ENCODE measurements at places on chromosomes 1 and 21. TPM values are rescaled to one million over a fixed set of nuclear protein-coding genes. Genes with fewer than 3 reads are reported as not detected.

The FBXO42 gene
- total RNA-seq: 10.1 TPM

The IFNGR2 gene
- 62.1 TPM for total RNA-seq

The FAM72A gene
- 3.9 TPM for total RNA-seq

The IFI44 gene
- 14.0 TPM for total RNA-seq

The TMEM51 gene
- total RNA-seq: 13.4 TPM

The FCRL4 gene
- total RNA-seq: not detected

The S100A14 gene
- total RNA-seq: 0.51 TPM

The KCNK2 gene
- total RNA-seq: 0.26 TPM

The MROH7 gene
- 0.13 TPM for total RNA-seq

The VSIG8 gene
- not detected for total RNA-seq

The RIMS3 gene
- total RNA-seq: 0.38 TPM

The XPR1 gene
- total RNA-seq: 29.3 TPM

The FCRL1 gene
- total RNA-seq: not detected

The PROX1 gene
- total RNA-seq: 56.4 TPM

The NPL gene
- 4.0 TPM for total RNA-seq

The EFNA3 gene
- total RNA-seq: 1.3 TPM

The CCDC17 gene
- 0.51 TPM for total RNA-seq

The KRTAP13-2 gene
- not detected for total RNA-seq

The ZFYVE9 gene
- 30.7 TPM for total RNA-seq

The PPFIA4 gene
- 0.13 TPM for total RNA-seq

The SLC25A33 gene
- total RNA-seq: 5.3 TPM

The SLC5A9 gene
- total RNA-seq: under 0.01 TPM

The DMBX1 gene
- not detected for total RNA-seq

All from dermis microvascular lymphatic vessel endothelial cell (primary cell).